ENCODE measurements at places on chromosomes 16 and 17. TPM values are rescaled to one million over a fixed set of nuclear protein-coding genes. Genes with fewer than 3 reads are reported as not detected.

Gene ATP5PD
- 374 TPM for total RNA-seq

Gene FBXL20
- total RNA-seq = 2.2 TPM

DNA sequence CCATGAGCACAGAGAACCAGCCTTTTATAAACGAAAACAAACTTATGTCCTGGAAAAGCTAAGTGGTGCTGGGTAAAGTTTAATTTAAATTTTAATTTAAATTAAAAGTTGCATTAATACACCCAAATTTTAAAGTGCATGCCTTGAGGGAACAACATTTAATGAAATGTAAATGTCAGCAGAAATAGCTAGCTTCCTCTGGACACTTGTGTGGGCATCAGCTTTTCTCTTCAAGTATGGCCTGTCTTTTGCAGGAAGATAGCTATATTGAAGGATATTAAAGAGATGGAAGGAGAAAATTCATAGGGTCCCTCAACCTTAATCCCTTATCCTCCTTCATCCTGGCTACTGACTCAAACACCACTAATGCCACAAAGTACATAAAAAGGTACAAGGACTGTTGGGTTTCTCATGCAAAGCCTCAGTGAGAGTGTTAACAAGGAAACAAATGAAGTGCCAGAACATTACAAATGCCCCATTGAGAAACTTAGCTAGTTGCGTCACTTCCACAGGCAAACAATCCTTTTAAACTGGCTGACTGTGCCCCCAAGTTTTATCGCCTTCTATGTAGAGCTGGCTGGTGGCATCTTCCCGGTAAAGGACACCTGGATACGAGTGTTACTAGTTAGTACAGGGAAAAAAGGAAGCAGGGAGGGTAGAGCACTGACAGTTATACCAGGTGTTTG, 14.1 kb downstream of the PHF12 start:
- DNase-seq = peak; percentile 44

- DNase-seq = no peak
These were observed 40.3 kb upstream of the MED13 start for GRCh38 chr17:62105357-62105756.

DNA sequence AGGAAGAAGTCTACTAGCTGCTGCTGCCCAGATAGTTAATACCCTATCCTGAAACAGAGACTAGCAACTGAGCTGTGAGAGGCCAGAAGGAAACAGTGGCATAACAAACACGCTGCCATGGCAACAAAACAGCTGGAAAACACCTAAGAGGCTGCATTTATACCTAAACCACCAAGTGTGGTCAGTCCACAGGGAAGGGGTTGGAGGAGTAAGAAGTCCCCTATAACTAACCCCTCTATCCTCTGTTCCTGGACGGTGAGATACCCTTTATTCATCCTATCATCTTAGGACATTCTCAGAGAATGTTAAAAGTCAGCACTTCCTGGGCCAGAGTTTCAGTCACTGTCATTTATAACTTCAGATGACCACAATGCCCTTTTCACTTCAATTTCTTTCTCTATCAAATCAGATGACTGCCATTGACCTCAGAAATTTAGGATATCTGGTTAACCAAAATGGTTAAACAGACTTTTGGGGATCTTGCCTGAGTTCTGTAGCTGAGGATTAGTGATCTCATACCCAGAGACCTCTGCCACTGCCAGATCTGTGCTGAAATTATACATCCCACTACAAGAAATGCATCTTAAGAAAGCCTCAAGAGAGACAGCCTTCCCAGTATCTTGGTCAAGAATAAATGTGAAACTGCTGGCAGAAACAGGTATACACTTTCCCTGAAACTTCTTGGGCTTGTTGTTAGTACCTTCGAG, 36.2 kb downstream of the STH start:
- no peak for DNase-seq

GRCh38 chr16:56589141-56590039, at the start of gene MT3:
TSS of gene MT3 (plus strand) at chr16:56589528. CDS start at chr16:56589591, 63 bp downstream.
- DNase-seq = peak; percentile 19

- DNase-seq = peak; percentile 63
These were observed 80.0 kb upstream of the HNF1B start for GRCh38 chr17:37824534-37825485.

GRCh38 chr16:29315916-29316517, 90.5 kb downstream of the NPIPB11 start:
- peak; percentile 16 for DNase-seq

- DNase-seq = no peak
These were observed 356.1 kb downstream of the CPPED1 start for GRCh38 chr16:12447556-12447955.

GRCh38 chr17:78176548-78177025, 8.2 kb downstream of the SYNGR2 start:
- peak; percentile 44 for DNase-seq

- no peak for DNase-seq
These were observed 47.3 kb downstream of the MIS12 start for GRCh38 chr17:5533486-5534315.

DNA sequence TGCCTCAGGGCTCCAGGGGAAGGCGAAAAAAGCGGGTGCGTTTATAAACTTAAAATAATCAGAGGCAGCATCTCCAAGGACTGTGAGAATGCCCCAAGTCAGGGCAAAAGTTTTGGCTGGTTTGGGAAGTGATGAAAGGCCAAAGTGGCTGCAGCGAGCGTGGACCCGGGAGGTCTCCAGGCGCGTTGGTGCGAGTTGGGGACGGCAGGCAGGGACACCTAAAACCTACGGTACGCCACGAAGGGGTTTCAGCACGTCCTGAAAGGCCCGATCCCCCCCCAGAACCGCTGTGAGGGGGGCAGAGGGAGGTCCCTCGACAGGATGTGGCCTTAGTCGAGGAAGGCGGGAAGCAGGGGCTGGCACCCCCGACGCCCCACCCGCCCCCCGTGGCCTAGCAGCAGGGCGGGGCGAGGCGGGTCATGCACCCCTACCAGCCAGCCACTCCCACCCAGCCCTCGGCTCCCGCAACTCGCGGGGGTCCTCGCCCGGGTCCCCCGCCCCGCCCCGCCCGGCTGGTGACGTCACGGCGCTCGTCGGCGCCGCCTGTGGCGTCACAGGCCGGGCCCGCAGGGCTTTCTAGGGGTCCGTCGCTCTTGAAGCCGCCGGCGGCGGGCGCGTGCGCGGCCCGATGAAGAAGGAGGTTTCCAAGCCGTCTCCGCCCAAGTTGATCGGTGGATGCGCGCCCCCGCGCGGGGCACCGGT, at the start of gene MYCBPAP:
MYCBPAP (plus strand) TSS at position 569 of the 702 bp plus-strand sequence. CDS start 236 bp downstream, outside the sequence.
- DNase-seq = peak; percentile 61

DNA sequence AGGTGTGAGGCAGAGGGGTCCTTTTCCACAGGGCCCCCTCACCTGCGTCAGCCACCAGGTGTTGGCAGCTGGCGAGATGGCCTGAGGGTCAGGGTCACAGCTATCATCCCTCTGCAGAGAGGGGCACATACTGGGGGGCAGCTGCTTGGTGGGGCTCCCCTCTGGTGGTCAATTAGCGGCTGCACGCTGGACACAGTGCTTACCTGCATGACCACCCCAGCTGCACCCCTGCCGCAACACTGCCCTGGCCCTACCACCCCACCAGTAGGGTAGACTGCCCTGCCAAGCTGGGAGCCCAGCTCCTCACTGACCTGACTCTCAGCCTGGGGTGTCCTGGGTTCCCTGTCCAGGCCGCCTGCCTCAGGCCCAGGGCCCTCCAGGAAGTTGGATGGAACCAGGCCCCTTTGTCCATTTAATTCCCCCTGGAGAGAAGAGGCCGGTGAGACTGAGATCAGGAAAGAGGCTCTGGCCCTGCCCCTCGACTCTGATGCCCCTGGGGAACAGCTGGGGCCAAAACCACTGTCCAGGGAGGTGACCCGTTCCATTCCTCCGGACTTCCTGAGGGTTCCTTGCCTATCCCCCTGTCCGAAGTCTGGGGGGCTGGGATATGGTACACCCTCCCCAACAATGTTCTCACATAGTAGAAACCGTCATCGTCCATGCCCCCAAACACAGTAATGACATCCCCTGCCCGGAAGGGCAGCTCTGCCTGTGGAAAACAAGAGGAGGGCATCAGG, 23.7 kb downstream of the TSPOAP1 start:
- no peak for DNase-seq

DNA sequence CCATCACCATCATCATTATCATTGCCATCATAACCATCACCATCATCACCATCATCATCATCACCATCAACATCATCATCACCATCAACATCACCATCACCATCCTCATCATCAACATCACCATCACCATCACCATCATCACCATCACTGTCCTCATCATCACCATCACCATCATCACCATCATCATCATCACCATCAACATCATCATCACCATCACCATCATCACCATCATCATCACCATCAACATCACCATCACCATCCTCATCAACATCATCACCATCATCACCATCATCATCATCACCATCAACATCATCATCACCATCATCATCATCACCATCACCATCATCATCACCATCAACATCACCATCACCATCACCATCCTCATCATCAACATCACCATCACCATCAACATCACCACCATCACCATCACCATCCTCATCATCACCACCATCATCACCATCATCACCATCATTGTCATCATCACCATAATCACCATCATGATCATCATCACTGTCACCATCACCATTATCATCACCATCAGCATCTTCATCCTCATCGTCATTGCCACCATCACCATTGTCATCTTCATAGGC, 23.9 kb downstream of the COX4I1 start:
- no peak for DNase-seq

GRCh38 chr16:88659160-88659559, 3.7 kb downstream of the MVD start:
- no peak for DNase-seq

Data from PC-3 (cell line).